ENCODE measurements at places on chromosomes 1 and 21. TPM values are rescaled to one million over a fixed set of nuclear protein-coding genes. Genes with fewer than 3 reads are reported as not detected.

OR14K1 gene
- total RNA-seq = not detected

LRRC38 gene
- total RNA-seq = not detected

POGZ gene
- total RNA-seq = 188 TPM

NEXN gene
- 0.39 TPM for total RNA-seq

SLC35F3 gene
- total RNA-seq = not detected

PPIAL4G gene
- total RNA-seq = 1.4 TPM

FALEC gene
- total RNA-seq = 2.6 TPM

MAPKAPK2 gene
- total RNA-seq = 85.8 TPM

CHD5 gene
- total RNA-seq = 0.20 TPM

RAVER2 gene
- total RNA-seq = 1.5 TPM
